Activated CD8-positive, alpha-beta memory T cell treated with anti-CD3 and anti-CD28 coated beads for 48 hours (primary cell): ENCODE measurements at places on chromosomes 1 and 21.

DNA sequence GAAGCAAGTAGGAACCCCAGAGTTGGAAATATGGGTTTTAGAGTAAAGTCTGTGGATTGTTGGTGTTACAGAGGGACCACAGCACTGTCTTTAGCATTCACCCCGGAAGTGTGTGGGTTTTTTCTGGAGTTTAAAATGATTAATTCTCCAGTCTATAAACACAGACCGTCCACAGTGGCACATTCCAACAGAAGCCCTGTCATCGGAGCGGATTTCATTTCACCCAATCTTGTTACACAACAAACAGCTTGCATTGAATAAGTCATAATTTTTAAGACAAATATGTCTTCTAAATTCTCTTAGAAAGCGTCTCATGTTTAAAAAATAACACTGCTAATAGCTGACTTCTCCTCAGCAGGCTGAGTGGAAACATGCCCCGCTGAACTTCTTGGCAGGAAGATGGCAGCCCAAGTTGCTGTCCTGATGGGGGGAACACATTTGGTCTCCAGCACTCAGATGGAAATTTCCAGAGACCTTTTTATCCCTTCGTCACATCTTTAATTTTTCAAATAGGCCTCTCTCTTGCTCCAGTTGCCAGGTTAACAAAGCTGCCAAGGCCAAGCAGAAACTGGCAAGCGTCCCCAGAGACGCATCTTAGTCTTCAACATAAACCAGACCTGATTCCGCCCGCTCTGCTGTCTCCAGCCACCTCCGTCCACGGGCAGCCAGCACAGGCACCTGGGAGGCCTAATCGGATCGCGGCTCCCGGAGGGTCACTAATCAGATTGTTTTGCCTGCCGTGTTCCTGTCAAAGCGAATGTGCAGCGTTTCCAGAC is 28.8 kb upstream of the SLC19A1 start:
- DNase-seq: no peak

GRCh38 chr21:37380349-37381323 is 14.1 kb downstream of the DYRK1A start:
- DNase-seq: no peak

GRCh38 chr21:39054066-39054465 is 129.2 kb downstream of the PSMG1 start:
- no peak for DNase-seq

DNA sequence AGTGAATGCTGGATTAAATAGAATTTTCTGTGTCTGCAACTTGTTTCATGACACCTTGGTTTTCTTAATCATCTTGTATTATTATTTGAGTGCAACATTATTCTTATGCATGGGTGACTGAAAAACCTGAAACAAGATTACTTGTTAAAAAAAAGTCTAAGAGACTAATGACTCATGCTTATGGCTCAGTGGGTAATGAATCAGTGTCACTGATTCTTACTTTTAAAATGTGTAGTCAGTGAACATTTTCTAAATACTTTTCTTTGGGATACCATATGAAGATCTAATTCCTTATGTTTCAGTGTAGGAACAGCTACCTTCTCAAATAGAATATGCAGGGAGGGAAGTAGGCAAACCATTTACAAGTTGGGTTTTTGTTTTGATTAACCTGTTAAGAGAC is 65.5 kb downstream of the PRKAA2 start:
- no peak for DNase-seq

DNA sequence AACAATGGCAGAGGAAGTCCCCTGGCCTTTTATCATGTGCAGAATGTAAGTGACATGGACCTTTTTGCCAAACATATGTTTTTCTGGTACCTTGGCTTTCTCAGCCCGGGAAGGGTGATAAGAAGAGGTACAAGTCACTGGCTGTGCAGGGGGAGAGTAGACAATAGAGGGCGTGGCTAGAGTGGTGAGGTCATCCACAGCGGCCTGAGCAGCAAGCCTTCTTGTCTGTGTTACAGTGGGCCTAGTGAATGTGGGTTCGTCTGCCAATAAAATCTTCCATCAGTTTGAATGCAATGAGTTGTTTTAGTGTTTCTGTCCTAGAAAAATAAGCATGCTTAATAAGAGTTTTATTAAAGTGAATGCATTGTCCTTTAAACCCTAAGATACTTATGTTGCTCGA is 59.0 kb upstream of the PGD start:
- DNase-seq: no peak

DNA sequence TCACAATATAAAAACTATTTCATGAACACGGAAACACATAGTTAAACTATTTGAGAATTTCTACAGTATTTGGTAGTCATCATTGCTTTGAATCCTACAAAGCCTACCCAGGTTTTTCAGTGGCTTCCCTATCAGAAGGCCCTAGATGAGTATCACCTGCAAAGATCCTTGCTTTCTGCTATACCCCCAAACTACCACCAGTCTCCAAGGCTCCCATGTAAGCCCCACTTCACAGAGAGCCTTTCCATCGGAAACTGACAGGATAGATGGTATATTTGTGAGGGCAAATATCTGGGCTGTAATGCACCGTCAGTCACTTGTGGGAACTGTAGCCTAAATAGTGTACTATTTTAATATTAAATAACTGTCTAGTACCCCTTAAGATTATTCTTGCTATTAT is 674.3 kb downstream of the BRINP3 start:
- no peak for DNase-seq

DNA sequence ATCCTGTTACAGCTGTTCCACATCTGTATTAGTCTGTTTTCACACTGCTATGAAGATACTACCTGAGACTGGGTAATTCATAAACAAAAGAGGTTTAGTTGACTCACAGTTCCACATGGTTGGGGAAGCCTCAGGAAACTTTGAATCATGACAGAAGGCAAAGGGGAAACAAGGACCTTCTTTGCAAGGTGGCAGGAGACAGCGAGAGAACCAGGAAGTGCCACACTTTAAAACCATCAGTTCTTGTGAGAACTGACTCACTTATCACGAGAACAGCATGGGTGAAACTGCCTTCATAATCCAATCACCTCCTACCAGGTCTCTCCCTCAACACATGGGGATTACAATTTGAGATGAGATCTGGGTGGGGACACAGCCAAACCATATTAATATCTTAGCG is 110.3 kb upstream of the TRABD2B start:
- no peak for DNase-seq
